ENCODE measurements at places on chromosomes 11 and 22. TPM values are rescaled to one million over a fixed set of nuclear protein-coding genes. Genes with fewer than 3 reads are reported as not detected.

TTC17 gene
- total RNA-seq = 30.9 TPM

DDIAS gene
- total RNA-seq = 17.2 TPM

MYBPC3 gene
- total RNA-seq = not detected

TSKU gene
- 43.3 TPM for total RNA-seq

- DNase-seq = no peak
Measured at GRCh38 chr11:72859126-72859525, 44.9 kb downstream of the ATG16L2 start.

GRCh38 chr11:11359611-11360010 lies 6.6 kb upstream of the CSNK2A3 start:
- no peak for DNase-seq

DNA sequence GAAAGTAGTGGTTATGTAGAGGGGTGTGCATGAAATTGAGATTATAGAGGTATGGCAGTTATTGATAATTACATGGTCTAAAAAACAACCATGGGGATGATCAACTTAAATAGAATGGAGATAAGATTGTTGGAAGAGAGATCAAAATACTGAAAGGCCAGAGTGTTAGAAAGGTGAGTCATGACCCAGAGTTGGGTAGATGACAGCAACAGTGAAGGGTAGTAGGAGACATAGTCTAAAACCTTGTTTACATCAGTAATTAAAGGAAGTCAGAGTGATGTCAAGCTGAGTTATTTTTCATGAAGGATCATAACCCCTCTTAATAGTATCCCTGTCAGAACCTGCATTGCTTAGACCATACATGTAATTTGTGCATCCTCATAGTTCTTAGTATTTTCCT lies 110.9 kb downstream of the ELP4 start:
- DNase-seq = no peak

- DNase-seq = no peak
Measured at GRCh38 chr11:115766561-115766960, 262.3 kb upstream of the CADM1 start.

- DNase-seq = peak; percentile 88
Measured at GRCh38 chr11:65961267-65962140, at the start of gene SART1. Gene SART1 (plus strand): TSS chr11:65961734. CDS start chr11:65961781, 47 bp downstream.

GRCh38 chr22:31935961-31936635 lies 8.2 kb upstream of the YWHAH start:
- DNase-seq = no peak

DNA sequence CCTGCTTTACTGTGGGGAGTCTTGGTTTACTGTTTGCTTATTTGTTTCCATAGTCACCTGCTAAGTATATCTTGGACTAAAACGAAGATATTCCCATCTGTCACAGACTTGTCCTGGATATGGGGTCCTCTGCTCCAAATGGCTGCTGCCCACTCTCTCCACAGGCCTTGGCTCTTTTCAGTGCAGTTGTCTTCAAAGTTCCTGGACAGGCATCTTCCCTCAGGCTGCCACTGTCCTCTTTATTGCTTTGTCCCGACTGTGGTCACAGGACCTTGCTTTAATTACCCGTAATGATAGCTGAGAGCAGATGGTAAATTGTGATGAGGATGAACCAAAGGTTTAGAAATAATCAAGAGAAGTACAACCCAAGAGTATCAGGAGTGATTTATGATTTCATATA lies 713.9 kb upstream of the CCDC179 start:
- DNase-seq = no peak

GRCh38 chr22:46742576-46743221 lies 4.6 kb upstream of the CERK start:
- DNase-seq = no peak

GRCh38 chr22:20783844-20784723 lies 10.2 kb downstream of the SERPIND1 start:
- peak; percentile 39 for DNase-seq

GRCh38 chr11:123458501-123458900 lies 28.4 kb downstream of the GRAMD1B start:
- DNase-seq = no peak

DNA sequence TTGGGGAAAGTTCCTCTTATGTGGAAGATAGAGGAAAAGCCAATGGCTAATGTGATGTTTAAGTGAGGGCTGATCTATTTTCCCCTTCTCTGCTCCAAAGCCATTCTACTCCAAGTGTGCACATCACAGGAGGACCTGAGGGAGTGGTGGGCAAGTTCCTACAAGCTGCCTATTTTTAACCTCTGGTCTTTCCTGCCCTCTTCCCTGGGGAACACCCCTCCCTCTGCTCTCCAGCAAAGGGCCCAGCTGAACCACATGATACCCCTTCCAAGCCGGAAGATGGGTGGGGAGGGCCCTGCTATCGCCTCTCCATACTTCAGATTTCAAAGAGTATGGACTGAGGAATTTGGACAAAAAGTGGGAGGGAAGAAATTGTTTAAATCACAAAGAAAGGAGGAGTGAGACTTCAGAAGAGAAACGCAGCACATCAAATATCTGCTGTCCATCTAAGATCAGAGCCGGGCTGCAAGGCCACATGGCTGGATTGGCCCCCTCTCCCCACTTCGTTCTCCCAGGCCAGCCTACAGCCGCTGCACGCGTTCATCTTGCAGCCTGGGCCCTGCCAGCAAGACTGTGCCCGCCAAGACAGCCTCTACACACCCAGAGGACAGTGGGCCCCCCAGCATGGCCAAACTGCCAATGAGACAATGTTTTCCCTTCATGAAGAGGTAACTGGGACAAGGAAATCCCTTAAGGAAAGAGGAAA lies 77.5 kb downstream of the MICAL3 start:
- DNase-seq = peak; percentile 68

DNA sequence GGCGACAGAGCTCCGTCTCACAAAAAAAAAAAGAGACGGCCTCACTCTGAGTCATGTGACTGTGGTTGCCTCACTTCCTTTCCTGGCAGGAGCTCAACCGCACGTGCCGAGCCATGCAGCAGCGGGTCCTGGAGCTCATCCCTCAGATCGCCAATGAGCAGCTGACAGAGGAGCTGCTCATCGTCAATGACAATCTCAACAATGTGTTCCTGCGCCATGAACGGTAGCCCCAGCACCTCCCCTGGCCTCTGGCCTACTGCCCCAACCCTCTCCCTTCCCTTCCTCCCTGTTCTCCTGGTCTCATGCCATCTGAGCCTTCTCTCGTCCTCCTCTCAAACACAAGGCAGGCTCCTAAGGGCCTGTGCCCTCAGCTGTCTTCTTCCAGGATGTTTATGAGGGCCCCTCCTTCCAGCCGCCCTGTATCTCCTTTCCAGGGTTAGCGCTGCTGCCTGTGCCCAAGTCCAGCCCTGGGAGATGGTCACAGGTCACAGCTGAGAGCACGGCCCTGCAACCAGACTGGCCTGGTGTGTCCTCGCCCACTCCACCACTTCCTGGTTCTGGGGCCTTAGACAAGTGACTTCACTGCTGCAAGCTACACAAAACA lies 30.7 kb downstream of the TOM1 start:
- DNase-seq = peak; percentile 41
